Effector memory CD8-positive, alpha-beta T cell (primary cell): ENCODE measurements at places on chromosomes 6 and 20.

GRCh38 chr6:110554966-110555460 lies 78.6 kb upstream of the SLC22A16 start:
- no peak for DNase-seq

- no peak for DNase-seq
Observed at GRCh38 chr6:129969064-129969463, 49.3 kb upstream of the L3MBTL3 start.

DNA sequence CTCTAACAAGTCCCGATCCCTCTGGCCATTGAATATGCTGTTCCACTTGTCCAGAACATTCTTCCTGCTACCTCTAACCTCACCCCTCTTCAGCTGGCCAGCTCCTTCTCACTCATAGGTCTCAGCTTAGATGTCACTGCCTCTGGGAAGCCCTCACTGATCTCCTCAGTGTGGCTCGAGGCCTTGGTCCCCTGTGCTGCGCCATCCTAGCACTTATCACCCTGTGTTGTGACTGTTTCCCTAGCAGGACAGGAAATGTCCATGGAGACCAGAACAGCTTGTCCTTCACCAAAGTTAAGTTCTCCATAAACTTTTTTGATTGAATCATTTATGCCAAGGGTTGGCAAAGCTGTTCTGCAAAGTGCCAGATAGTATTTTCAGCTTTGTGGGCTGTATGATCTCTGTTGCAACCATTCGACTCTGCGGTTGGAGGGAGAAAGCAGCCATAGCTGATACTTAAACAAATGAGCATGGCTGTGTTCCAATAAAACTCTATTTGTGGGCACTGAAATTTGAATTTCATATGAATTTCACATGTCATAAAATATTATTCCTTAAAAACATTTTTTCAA lies 6.5 kb upstream of the BNIP5 start:
- no peak for DNase-seq

DNA sequence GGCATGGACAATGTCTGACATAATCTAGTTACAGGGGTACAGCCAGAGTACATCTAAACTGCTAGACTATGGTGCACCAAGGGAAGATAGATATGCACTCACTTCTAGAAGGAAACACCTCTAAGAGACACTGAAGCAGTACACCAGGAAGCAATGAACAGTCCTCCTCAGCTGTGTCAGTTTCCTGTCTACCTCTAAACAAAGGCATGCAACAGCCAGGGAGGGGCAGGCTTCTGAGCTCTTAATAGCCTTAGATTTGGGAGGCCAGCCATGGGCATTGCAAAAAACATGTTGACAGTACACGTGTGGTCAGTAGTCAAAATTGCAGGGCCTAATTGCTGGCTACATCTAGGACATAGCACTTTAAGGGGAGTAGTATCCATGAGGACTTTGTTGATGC lies 21.4 kb downstream of the CRYBG1 start:
- DNase-seq = no peak

GRCh38 chr6:5930143-5930770 lies 76.5 kb downstream of the NRN1 start:
- DNase-seq = no peak

DNA sequence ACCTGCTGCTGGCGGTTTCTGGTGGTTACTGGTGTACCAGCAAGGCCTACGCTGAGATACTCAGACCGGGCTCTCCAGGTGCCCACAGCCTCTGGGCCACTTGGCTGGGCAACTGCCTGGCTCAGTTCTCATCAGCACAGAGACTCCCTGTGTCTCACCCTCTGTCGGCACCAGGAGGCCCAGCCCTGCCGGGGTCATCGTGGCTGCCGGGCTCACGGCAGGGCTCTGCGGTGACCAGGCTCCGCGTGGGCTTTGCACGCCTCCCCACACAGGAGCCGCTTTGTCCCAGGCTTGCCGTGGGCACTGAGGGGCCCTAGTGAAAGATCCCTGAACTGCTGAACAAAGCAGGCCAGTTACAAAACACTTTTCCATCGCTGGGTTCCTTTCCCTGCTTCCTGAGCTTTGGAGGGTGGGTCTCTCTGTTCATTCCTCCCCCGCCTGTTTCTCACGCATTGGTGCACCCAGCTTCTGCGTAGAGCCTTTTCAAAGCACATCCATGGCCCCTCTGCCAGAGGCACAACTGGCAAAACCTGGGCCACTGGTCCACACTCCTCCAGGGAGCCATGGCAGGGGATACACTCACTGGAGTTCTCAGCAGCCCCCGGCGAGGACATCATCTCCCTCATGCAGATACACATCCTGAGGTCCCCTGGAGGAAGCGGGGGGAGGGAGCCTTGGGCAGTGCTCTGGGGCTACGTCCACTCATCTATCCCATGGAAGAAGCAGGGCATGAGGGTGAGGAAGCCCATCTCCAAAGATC lies 117.0 kb downstream of the NFATC2 start:
- DNase-seq = no peak

DNA sequence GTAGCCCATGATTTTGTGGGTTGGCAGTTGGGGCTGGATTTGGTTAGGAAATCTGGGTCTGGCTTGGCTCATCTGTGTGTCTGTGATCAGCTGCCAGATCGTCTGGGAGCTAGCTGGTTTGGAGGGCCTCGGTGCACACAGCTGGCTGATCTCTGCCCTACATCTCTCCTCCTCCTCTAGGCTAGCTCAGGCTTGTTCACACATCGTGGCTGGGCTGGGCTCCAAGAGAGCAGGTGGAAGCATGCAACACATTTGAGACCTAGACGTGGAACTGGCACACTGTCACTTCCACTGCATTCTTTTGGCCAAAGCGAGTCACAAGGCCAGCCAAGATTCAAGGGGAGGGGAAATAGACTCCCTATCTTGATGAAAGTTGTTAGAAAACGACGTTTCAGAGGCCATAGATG lies 15.9 kb downstream of the NDUFAF5 start:
- DNase-seq = no peak

GRCh38 chr6:85866370-85866730 lies 223.7 kb upstream of the SYNCRIP start:
- no peak for DNase-seq

- no peak for DNase-seq
Observed at GRCh38 chr6:87699576-87699975, 2.5 kb downstream of the AKIRIN2 start.

- no peak for DNase-seq
Observed at GRCh38 chr6:33288141-33288920, 708 bp downstream of the WDR46 start.

DNA sequence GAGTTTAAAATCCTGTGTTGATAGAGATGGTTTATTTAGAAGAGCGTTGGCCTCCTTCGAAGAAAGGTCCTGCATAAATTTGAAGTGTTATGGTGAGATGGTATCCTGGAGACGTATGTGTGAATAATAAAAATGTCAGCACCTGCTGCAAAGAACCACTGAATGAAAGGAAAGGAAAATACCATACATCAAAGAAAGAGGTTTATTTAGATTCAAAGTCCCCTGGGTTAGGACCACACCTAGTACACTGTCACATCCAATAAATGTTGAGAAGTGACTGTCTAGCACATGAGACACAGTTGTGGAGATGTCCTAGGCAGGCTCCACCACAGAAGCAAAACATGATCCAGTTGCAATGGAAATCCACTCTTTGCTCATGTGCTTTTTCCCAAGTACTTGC lies 214.7 kb downstream of the PAX1 start:
- DNase-seq = no peak

DNA sequence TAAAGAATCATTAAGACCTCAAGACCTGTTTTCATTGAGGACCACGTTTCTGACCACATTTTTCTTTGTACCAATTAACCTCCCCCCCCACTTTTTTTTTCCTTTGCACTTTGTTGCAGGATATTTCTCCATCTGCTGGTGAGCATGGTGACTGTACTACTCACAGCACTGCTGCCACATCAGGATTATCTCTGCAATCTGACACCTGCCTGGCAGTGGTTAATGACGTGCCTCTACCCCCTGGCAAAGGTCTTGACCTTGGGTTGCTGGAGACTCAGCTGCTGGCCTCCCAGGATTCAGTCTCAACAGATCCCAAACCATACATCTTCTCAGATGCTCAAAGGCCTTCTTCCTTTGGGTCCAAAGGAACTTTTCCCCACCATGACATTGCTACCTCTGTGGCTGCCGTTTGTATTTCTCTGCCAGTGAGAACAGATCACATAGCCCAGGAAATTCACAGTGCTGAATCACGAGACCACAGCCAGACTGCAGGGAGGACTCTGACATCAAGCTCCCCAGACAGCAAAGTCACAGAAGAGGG lies 46.6 kb upstream of the EDN3 start:
- DNase-seq = peak; percentile 21

DNA sequence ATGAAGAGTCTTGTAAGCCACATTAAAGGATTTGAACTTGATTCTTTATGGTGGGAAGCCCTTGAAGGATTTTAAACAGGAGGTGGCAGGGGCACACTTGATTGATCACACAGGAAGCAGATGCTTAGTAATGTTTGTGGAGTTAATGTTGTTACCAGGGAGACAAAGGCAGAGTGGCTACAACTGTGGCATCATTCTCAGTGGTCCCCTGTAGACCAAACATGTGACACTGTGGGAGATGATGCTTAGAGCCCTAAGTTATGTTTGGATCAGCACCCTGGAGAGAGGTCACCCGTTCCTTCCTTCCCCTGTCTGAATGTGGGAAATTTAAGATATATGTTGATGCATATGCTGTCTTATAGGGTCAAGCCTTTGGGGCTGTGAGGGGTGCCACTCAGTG lies 53.2 kb downstream of the EIF2S2 start:
- no peak for DNase-seq

DNA sequence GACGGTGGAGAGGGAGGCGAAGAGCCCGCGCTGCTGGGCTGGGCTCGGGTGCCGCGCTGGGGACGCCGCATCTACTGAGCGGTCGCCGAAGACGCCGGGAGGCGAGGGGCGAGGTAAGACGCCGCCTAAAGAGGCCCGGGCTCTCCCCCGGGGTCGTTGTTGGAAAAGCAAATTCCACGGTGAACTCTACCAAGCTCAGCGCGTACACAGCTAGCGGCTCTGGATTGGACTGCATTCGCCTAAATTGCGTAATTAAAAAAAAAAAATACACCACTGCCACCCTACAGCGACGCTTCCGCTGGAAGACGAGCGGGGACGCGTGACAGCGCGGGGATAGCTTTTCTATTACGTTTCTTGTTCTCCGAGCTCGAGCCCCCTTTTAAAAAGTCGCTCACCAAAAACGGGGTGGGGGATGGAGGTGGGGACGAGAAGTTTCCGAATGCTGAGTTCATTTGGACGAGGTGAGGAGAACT lies 92.0 kb upstream of the PRDM1 start:
- DNase-seq = peak; percentile 54

- no peak for DNase-seq
Observed at GRCh38 chr20:31608251-31608945, 3.3 kb downstream of the ID1 start.

DNA sequence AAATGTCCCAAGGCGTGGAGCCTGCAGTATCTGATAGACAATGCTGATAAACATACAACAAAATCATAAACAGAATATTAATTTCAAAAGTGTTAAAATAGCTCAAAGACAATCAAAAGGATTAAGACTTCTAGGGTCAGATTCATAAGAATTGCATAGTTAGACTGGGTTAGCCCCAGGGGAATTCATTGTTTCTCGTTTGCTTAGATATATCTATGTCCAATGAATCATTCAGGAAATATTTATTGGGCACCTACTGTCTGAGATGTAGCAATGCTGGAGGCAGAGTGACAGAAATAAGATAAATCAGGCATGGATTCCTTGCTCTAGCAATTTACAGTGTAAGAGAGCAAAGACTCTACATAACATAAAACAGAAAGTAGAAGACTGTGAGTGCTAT lies 124.4 kb upstream of the PRL start:
- no peak for DNase-seq

DNA sequence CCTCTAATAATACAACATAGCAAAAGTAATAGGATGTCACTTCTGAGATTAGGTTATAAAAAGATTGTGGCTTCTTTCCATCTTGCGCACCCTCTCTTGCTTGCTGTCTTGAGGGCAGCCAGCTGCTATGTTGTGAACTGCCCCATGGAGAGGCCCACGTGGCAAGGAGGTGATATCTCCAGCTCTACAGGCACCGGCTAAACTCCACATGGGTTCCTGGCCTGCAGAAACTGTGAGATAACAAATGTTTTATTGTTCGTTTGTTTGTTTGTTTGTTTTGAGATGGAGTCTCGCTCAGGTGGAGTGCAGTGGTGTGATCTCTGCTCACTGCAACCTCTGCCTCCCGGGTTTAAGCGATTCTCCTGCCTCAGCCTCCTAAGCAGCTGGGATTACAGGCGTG lies 38.0 kb downstream of the CD40 start:
- no peak for DNase-seq

DNA sequence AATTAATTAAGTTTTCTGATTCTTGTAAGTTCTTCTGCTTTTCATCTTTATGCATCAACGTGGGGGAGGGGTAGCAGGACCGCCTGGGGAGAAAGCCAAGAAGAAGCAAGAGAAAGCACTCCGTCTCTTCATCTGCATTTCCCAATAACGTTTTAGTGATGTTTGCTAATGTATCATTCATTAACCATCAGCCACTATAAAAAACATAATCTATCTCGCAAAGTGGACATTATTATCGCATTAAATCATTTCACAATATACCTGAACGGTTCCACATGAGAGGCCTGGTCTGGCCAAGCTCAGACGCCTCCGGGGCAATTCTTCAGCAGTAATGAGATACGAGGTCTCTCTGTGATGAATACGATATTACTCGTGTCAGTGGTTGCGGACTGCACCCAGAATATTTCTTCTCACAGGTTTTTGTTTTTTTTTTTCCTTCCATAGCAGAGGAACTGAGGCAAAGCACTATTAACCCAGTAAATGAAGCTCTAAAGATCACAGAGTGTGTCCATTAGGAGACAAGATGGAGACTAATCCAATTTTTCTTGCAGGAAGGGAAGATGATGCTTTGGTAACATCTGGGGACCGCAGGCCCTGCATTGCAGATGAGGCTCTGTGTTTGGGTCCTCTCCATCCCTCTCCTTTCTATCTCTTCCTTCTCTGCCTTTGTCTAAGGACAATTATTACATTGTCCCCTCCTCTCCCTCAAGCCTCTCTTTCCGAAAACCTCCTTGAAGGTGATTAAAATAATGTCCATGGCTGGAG lies 156.1 kb downstream of the SLC35B3 start:
- no peak for DNase-seq

- no peak for DNase-seq
Observed at GRCh38 chr6:158503222-158503621, 56.7 kb upstream of the TMEM181 start.

- no peak for DNase-seq
Observed at GRCh38 chr6:22343864-22344263, 47.0 kb upstream of the PRL start.

GRCh38 chr6:56914798-56915658 lies 39.9 kb upstream of the BEND6 start:
- DNase-seq = no peak
